ENCODE measurements at places on chromosomes 11 and 22. TPM values are rescaled to one million over a fixed set of nuclear protein-coding genes. Genes with fewer than 3 reads are reported as not detected.

The MS4A3 gene
- not detected for total RNA-seq

The YPEL1 gene
- total RNA-seq, result 0.36 TPM

The BACE1 gene
- 16.5 TPM for total RNA-seq

The MAPK8IP2 gene
- total RNA-seq, result 6.5 TPM

The XBP1 gene
- total RNA-seq, result 78.5 TPM

The ROM1 gene
- total RNA-seq, result 0.31 TPM

The SYT7 gene
- 0.73 TPM for total RNA-seq

The DDX25 gene
- under 0.01 TPM for total RNA-seq

The MPPED1 gene
- under 0.01 TPM for total RNA-seq

The C22orf31 gene
- total RNA-seq, result not detected

The CLDN5 gene
- total RNA-seq, result not detected

The SLC17A6 gene
- not detected for total RNA-seq

The KCNJ5 gene
- total RNA-seq, result not detected

The UBQLNL gene
- not detected for total RNA-seq

The TRIM64 gene
- not detected for total RNA-seq

The ELMOD1 gene
- total RNA-seq, result not detected

The PMM1 gene
- 13.4 TPM for total RNA-seq

The HBG2 gene
- total RNA-seq, result not detected

The TEX54 gene
- total RNA-seq, result not detected

The FAM180B gene
- total RNA-seq, result under 0.01 TPM

The SLC22A6 gene
- total RNA-seq, result not detected

The GALNT18 gene
- total RNA-seq, result 70.9 TPM

The IGSF22 gene
- total RNA-seq, result under 0.01 TPM

The OR51E1 gene
- total RNA-seq, result not detected

The FOLR3 gene
- not detected for total RNA-seq

The P4HA3 gene
- 0.36 TPM for total RNA-seq

The RFPL3 gene
- total RNA-seq, result 0.46 TPM

The MS4A14 gene
- not detected for total RNA-seq

The SCGB1D2 gene
- total RNA-seq, result not detected

The OR52A1 gene
- total RNA-seq, result not detected

The SMTNL1 gene
- not detected for total RNA-seq

The SLC22A12 gene
- total RNA-seq, result not detected

The CCDC15 gene
- total RNA-seq, result 3.7 TPM

The FGF19 gene
- not detected for total RNA-seq

The FGF3 gene
- not detected for total RNA-seq

The MMP8 gene
- 18.9 TPM for total RNA-seq
